ENCODE measurements at places on chromosomes 11 and 22.

DNA sequence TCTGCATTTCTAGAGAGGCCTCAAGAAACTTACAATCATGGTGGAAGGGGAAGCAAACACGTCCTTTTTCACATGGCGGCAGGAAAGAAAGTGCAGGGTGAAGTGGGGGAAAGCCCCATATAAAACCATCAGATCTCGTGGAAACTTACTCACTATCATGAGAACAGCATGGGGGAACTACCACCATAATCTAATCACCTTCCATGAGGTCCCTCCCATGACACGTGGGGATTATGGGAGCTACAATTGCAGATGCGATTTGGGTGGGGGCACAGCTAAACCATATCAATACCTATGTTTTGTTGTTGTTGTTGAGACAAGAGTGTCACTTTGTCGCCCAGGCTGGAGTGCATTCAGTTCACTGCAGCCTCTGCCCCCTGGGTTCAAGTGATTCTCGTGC lies 29.9 kb downstream of the SFI1 start:
- no peak for DNase-seq

GRCh38 chr11:12784987-12785386 lies 110.8 kb downstream of the TEAD1 start:
- DNase-seq = peak; percentile 40

GRCh38 chr11:128658502-128658901 lies 35.4 kb upstream of the FLI1 start:
- peak; percentile 39 for DNase-seq

DNA sequence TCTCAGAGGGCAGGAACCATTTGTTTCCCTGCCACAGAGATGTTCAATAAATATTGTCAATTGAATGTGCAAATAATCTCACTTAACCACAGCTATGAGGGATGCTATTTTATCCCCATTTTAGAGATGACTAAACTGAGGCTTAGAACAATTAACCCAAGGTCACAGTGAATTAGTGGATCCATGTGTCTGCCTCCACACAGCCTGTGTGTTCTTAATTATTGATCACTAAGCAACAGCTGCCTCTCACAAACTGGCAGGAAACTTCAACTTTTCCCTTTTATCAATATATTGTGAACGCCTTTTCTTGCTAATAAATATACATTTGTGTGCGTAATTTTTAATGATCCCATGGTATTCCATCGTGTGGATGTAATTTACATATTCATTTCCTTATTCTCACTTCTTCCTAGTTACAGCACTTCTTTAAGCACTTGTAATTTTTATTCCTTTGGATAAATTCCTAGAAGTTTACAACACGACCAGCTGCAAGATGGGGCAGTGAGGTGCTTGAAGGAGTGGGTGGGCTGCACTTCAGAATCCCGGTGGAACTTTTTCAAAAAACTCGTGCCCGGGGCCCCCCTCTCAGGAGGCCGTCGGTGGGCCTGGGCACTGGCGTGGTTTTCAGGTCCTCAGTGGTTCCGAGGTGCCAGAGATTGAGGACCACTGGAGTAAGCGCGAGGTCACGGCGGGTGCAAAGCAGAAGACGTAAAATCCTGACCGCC lies 915 bp upstream of the SREBF2 start:
- DNase-seq = no peak

DNA sequence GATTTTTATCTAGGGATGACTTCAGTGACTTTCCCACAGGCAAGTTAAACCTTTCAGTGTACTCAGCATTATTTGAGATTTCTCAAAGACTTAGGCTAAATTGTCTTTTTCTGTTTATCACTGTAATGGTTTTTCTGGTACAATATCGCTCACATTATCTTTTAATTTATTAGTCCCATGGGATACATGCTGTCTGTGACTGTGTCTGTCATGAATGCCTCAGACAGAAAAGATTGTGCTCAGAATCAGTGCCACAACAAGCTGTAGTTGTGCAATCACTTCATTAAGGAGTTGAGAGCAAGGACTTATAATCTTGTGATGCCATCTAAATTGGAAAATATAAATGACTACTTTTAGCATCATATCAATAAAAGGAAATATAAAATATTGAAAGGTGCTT lies 2374.2 kb upstream of the RAG2 start:
- DNase-seq = no peak

DNA sequence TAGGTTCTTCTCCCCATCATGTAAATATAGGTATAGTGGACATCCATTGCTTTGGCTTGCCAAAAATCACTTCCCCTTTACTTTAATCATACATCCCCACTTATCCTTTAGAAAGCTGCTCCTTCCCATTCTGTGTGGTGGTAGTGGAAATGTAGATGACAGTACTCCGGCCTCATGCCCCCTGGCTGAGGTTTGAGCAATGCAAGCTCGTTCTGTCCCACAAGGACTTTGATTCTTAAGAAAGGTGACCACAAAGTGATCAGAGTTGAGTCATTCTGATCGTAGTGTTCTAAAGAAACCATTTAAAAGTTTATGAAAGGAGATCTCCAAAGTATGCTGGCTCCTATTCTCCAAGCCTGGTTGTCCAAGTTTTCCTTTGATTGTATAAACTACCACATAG lies 10.9 kb downstream of the TUG1 start:
- DNase-seq = no peak

GRCh38 chr11:10314199-10315072 lies 9.6 kb downstream of the ADM start:
- DNase-seq = peak; percentile 44

DNA sequence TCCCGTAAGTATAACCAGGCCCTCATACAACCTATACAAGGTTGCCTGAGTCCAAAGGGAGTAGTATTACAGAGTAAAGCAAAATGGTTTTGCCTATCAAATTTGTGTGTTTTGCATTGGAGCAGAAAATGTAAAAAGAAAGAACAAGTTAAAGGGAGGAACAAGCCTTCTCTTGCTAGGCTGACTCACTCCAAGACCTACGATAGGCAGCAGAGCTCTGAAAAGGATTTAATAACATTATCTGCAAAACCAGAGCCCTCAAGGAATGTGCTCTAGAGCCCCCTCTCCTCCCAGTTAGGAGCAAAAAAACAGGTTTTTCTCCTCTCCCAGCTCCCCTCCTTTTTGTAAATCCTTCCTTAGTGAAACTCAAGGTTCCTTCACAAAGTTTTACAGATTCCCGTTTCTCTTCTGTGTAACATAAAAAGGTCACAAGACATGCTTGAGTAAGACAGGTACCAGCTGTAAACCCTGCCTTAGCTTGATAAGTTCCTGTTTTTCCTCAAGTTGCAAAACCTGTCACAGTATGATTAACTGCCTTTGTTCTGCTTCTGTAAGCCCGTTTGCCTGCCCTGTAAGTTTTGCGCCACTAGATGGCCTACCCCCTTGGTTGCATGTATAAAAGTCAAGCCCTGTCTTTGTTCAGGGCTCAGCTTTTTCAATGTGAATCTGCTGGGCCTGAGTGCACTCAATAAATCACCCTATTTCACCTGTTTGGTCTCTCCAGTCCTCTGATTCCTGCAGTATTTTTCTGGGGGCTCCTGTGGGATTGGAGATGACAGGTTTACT lies 498.2 kb downstream of the KCNA4 start:
- DNase-seq = peak; percentile 1

DNA sequence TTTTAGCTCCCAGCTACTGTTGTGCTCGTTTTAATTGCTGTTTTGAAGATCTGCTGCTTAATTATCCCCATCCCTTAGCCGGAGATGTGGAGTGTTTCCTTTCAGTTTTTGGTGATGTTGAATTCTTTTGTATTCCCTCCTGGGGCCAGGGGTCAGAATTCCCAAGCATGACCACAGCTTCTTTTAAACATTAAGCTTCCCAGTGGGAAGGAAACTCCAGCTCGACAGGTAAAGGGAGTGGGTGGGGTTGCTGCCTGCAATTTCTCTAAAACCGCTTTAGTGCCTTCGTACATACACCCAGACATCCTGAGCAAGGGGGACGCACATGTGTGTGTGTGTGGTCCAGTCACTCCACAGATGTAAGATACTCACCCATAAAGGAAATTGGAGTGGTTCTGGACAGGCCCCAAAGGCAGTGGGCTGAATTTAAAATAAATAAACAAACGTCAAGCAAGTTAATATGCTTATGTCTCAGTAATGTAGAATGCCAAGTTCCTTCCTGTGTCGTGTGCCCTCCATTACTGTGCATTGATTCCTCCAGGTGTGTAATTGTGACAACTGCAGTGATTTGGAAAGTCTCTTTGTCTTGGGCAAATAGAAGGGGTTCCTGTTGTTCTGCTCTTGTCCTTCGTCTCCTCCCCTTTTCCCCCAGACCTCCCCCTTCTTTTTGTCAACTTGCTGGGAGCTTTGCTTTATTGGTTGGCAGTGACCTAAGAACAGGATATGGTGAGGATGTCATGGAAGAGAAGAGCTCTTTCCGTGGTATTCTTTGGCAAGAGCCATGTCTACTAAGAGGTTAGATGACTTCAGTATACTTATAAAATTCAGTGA lies 19.2 kb upstream of the ADSL start:
- no peak for DNase-seq

Measured in fibroblast of skin of scalp (primary cell).